Colonic mucosa (tissue), 4 donors: ENCODE measurements at places on chromosomes 1 and 21.

- DNase-seq: no peak
Observed at GRCh38 chr1:226728448-226728847, 10.6 kb downstream of the ITPKB start.

DNA sequence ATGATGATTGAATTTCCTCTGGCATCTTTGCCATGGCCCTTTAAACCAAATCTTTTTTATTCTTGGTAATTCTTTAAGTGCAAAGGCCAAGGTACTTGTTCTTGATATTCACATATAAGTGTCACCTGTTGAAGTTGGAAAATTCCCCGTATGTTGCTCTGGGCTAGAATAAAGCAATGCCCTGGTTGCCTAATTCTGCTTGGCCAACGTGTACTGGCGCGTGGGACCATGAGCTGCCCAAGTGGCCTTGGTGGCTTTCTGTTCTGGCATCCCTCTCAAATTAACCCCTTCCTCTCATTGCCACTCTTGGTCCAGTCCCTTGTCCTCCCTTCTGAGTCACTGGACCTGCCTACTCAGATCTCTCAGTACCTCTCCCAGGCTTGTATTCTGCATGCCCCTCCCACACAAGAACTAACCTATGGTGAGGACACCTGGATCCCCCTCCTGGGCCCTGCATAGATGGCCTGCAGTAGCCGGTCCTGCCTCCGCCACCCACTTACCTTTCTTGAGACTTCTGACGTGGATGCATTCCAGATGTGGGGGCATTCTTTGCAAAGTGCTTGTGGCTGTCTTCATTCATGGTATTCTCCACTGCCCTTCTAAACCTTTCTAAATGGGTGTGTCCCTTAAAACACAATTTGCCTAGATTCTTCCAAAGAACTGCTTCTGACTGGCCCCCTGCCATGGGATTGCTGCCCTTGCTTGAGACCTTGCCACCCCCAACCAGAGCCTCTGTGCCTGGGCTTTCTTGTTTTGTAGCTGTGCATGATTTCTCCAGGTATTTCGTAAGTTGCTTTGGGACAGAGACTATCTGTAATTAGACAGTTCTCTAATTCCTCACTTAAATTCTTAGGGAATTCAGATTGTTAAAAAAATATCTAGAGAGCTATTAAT is 152.4 kb downstream of the GALNT2 start:
- DNase-seq: no peak

DNA sequence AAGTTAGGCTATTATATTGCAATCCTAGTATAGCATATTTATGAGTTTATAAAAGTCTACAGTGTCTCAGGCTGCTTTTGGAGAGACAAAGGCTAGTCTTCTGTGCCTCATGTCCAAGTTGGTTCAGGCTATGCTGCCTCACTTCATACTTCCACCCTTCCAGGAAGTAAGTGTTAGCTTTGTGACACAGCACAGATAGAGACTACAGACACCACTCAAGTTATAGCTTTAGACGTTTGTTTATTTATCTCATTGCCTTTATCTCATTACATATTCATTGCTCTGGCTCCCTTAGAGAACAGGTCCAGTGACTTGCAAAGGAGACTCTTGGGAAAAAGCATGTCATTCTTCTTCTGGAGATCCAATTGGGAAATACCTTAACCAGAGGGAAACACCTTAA is 22.6 kb upstream of the GBP4 start:
- DNase-seq: no peak

DNA sequence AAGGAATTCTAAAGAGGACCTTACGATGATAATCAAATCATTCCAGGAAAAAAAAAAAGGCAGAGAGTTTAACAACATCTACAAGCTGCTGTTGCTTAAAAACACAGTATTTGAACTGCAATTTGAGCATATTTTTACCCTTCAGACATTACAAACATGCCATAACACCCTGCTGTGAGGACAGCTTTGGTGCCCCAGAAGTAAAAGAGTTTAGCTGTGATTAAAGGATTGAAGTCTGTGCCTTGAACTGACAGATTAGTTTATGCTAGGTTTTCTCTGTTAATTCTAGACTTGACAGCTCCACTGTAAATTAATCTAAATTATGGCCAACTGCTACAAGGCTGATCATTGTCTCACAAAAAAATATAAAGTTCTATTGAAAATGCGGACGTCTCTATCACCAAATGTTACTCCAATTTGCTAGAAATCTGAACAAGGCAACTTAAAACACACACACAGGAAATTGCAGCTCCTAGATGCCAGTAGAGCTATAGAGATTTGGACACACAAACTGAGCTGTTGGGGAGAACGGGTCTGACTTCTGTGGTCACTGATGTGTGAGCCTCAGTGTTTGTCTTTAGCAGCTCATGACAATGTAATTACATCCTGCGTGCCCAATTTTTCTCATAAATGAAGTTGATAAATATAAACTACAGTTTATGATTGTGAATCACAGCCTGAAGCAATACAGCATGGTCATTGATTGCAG is 217.9 kb downstream of the NTNG1 start:
- no peak for DNase-seq
